GM19239 (cell line): ENCODE measurements at places on chromosomes 1 and 21.

DNA sequence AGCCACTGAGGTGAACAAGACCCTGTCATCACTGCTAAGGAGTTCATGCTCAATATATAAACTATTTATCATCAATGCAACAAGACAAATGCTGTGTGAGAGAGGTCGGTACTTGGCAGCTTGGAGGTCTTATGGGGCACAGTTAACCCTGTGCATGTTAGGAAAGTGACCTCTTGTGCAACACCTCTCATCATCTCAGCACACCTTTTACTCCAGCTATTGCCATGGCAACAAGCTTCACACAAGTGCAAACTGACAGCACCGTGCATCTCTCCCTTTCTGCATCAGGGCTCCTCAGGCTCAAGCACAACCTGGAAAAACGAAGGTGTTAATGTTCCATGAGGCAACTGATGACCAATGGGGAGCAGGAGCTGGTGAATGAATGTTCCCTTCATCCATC is 14.7 kb upstream of the MYSM1 start:
- DNase-seq: no peak

- no peak for DNase-seq
Measured at GRCh38 chr1:240947438-240948224, 335.7 kb upstream of the GREM2 start.

- no peak for DNase-seq
Measured at GRCh38 chr1:81519987-81520386, 280.7 kb upstream of the ADGRL2 start.

GRCh38 chr1:48693674-48694320 is 82.9 kb downstream of the BEND5 start:
- no peak for DNase-seq

DNA sequence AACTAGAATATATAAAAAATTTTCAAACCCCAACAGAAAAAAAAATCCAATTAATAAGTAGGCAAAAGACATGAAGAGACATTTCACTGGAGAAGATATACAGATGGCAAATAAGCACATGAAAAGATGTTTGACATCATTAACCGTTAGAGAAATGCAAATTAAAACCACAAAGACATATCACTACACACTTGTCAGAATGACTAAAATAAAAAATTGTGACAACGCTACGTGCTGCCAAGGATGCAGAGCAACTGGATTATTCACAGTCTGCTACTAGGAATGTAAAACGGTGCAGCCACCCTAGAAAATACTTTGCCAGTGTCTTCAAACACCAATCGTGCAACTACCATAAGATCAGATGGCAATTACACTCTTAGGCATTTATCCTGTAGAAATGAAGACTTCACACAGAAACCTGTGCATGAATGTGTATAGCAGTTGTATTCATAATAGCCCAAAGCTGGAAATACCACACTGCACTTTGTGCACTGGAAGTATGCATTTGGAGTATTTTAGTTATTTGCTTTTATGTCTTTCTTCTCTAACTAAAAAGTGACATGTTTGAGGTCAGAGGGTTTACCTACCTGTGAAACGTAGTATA is 75.3 kb upstream of the PALMD start:
- no peak for DNase-seq

DNA sequence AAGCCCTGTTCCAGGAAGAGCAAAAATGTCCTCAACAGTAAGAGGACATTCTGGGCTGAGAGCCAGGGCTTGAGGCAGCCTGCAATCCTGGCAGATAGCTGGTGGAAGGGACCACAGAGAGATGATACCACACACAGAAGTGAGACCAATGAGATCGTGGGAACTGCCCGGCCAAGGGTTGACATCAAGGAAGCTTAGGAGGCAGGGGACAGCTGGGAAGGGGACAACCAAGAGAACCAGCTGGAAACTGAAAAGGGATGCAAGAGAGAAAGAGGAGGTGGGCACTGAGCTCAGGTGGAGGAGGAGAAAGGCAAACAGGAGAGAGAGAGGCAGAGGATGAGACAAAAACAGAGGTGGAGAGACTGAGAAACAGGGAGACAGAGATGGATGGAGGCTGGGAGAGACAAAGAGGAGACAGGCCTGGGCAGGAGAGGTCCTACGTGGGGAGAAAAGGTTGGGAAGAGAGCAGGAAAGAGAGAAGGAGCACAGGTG is 9.2 kb downstream of the PDZK1IP1 start:
- no peak for DNase-seq
